ENCODE measurements at places on chromosomes 5 and 9.

- peak; percentile 78 for DNase-seq
These were observed 1.1 kb downstream of the IL4 start for GRCh38 chr5:132674671-132675506.

DNA sequence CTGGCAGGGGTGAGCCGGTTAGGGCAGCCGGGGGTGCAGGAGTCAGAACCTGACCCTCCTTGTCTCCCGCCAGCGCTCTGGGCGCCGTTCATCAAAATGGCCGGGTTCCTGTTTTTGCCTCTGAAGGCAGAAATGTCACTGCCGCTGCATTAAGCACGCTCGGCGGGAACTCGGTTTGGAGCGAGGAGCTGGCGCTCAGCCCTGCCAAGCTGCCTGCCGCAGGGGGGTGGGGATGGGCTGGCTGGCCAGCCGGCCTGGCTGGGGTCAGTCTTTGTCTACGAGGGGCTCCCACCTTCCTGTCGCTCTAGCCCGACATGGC lies 63.7 kb downstream of the CXXC5 start:
- DNase-seq = no peak

DNA sequence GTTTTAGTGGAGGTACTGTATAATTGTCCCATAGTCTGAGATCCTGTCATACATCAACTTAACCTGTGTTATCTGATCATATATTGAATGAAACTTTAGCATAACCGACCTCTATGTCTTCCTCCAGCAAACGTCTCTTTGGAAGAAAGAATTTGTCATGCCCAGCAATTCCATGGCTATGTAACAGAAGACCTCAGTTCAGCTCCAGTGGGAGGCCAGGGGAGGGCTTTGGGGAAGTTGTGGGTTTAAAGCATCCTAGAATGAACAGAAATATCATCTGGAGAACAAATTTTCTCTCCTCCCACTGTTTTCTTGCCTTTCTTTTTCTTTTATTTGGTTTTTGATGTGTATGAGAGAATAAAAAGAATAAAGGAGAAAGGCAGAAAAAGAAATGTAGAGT lies 164.5 kb downstream of the GAS1 start:
- DNase-seq = no peak

GRCh38 chr9:35835216-35835632 lies 6.2 kb downstream of the TMEM8B start:
- DNase-seq = no peak
